ENCODE measurements at places on chromosomes 4 and X.
A peak's percentile ranks its signal among the peaks of the same experiment; 100 is the strongest.

DNA sequence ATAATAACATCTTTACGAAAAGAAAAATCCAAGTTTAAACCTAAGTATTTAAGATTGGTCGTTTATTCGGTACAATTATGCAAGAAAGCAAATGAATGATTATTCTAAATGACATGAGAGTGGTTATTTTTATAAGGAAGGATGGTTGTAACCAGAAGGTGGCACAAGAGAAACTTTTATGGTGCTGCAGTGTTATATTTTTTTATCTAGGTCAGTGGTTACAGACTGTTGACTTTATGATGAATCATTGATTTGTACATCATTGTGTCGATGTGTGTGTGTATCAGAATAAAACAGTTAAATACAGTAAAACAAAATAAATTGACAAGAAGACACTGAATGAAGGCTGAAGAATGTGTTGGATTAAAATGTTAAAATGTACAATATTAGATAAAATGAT lies 9.8 kb downstream of the DCAF8L2 start:
- no peak for DNase-seq

GRCh38 chr4:75909405-75909804 lies 7.2 kb upstream of the PPEF2 start:
- DNase-seq = no peak

DNA sequence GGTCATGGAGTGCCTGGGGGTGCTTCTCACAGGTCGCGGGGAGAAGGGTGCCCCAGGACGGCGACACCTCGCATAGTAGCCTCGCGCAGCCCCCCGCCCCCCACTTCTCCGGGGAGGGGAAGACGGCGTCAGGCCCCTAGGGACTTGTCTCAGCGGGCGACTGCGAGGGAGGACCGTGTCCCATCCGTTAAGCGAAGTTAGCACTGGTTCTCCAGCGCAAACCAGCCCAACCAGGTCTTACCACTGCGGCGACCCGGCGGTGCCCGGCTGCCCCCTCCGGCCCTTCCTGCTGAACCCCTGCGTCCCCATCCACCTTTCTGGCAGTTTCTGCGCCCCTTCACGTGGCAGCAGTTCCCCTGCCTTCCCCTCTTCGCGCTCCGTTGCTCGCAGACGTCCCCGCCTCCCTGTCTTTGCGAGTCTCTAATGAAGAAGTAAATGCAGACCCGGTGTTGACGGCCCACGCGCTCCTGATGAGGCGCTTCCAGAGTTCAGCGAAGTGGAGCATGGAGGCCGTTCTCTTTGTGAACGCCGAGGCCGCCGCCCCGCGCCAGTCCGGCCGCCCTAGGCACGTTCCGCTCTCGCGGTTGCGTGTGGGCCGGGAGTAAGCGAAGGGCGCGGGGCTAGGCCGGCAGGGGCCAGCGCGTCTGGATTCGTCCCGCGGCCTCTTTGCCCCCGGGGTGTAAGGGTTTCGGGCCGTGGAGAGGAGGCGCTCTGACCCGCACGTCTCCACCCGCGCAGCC lies 3.0 kb downstream of the SLIT2 start:
- peak; percentile 65 for DNase-seq

DNA sequence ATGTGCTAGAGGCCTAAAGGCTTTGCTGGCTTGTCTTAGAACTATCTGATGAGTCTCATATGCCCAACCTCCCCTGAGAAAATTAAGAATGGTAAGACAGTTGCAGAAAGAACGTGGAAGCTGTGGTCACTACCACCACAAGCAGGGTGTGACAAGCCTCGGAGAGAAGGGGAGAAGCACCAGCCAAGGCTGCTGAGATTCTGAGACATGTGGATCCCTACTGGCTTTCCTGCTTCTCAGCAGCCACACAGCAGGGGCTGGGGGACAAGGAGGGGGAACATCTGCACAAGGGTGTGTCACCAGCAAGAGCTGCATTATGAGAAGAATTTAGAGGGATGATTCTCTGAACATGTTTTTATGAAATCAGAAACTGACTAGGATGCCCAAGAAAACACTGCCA lies 19.4 kb downstream of the TAPT1 start:
- no peak for DNase-seq

DNA sequence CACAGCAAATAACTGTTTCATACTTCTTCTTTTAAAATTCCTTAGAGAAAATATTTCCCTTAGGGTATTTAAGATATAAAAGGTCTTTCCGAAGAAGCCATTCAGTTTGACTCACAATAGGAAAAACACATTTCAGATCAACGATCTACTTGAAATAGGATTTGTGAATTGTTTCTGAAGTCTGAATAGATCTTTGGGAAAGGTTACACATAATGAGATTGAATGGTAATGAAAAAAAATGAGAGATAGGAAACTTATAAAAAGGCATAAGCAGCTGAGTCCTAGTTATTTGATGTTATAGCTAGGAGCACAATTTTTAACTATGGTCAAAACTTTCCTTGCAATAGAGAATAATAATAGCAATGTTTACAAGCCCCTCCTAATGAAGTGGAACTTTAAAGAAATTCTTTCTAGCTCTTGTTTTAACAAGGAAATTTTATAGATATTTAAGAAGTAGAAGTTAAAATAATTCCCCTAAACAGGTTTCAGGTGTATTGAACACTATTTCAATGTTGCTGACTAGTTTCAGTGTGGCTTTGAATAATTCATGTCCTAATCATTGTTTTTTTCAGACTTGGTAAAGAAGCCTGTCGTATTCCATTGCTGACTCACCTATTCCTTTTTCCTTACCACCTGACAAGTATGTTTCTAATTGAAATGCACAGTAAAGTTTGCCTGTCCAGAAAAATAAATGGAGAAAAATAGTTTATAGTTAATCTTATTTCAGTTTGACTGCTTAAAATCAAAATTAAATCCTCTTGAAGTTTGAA lies 89.1 kb downstream of the PCDH18 start:
- no peak for DNase-seq
